ENCODE measurements at places on chromosomes 4 and X.

- no peak for DNase-seq
These were observed 143.0 kb downstream of the TSPAN5 start for GRCh38 chr4:98515470-98515809.

- no peak for DNase-seq
These were observed 18.2 kb downstream of the NAAA start for GRCh38 chr4:75922588-75922987.

- peak; percentile 17 for DNase-seq
These were observed 48.6 kb upstream of the PARM1 start for GRCh38 chr4:74884266-74884665.

DNA sequence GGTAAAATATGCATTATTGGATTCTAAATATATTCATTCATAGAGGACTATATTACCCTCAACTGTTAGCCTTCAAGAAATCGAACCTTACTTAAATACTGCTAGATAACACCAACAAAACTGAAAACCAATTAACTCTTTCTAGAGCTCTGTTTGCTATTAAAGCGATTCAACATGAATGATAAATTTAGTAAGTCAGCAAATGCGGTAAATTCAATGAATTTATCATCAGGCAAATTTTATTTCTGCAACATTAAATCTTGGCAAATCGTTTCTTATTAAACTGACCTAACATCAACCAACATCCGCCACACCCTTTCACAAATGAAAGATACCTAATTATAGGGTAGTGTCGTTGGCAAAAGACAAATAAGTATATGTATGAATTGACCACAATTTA, 26.4 kb upstream of the HELT start:
- DNase-seq: no peak

- no peak for DNase-seq
These were observed 735 bp downstream of the NRK start for GRCh38 chrX:105823092-105823455.

DNA sequence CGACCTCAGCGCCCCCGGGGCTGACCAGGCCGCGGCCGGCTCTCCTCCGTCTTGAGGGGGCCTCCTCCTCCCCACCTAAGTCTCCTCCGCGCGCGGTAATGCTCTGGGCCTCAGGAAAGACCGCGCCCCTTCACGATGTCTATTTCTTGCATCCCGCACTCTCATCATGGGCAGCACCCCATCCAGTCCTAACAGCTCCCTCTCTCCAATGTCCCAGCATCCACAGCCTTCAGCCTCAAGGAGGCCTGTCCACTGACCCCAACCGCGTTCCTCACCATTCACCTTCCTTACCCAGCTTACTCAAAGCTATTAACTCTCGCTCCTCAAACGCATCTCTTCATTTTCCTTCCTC, 77.5 kb downstream of the MAGED4 start:
- no peak for DNase-seq

DNA sequence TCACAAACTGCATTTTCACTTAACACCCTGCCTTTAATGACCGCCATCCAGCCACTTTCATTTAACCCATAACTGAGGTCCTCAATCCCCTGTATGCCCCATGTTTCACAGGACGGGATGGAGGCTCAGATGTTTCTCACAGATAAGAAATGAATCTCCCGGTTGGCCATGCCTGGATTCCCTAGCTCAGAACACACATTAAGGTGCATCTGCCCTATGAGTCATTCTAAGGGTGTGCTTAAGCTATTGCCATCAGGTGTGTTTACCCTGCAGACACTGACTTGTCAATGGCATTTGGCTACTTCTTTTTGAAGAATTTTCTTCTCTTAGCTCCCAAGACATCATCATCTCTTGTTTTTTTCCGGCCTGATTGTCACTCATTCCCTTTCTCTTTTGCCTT, 222.6 kb upstream of the SMIM31 start:
- no peak for DNase-seq

DNA sequence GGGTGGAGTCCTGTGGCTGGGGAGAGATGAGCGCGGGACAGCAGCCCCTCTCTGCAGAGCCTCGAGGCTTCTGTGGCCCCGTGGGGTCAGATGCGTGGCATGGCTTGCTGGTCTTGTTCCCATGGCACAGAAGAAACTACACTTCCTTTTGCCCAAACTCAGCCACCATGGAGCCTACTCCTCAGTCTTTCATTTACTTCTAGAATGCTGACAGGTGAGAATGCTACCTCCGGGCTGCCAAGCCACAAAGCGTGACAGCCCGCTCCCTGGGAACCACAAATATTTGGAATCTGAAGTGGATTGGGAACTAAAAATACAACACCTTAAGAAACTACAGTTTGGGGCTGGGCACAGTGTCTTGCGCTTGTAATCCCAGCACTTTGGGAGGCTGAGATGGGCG, 98.0 kb downstream of the TRAPPC11 start:
- DNase-seq: no peak

DNA sequence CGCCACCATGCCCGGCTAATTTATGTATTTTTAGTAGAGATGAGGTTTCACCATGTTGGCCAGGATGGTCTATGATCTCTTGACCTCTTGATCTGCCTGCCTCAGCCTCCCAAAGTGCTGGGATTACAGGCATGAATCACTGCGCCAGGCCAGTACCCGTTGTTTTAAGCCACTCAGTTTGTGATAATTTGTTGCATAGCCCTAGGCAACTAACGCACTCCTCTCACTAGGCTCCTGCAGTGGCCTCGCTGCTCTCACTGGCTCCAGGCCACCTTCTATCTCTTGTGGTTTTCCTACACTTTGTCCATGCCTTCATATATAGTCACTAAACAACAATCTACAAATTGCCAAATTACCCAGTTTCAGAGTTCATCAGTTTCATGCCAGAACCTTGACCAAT, 58.1 kb downstream of the DCHS2 start:
- no peak for DNase-seq

DNA sequence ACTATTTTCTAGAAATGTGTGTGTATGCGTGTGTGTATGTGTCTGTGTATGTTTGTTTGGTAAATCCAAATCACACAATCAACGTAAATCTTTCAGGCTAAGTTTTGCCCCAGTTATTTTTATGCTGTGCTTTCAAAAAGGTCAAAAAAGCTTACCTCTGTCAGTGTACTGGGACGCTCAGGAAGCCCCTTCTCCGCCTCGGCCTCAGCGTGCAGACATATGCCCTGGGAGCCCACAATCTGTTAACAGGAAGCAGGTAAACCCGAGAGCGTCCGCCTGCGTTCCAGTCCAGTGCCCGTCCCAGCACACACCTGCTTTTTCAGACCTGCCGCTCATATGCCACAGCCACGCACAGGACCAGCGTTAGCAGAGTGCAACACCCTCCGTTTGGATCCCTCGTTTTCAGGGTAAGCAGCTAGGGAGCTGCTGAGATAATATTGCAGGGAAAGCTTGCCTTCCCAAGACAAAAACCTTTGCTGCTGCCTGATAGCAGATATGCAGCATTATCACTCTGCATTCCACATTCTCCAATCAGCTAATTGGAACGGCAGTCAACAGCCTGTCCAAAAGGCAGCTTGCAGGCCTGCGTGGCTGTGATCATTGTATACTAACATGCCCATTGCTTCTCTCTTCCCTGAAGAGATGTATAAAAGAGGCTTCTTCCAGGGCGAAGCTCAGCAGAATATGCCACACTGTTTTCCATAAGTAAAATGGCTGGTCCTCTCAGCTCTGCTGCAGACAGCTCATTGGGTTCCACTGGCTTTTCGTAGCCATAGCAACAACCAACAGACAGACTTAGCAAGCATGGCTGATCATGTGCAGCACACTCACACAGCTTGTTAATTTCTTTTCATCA, at the start of gene SORBS2:
TSS of gene SORBS2 (minus strand) at position 686 of the 856 bp plus-strand sequence. CDS start 121,623 bp downstream, outside the sequence.
- peak; percentile 12 for DNase-seq

All from HuH-7 (cell line).